Activated CD4-positive, alpha-beta T cell treated with anti-CD3 and anti-CD28 coated beads, Interleukin-2, amount 50 U/mL, for 48 hours (primary cell): ENCODE measurements at places on chromosomes 1 and 21.

- no peak for DNase-seq
These were observed 50.9 kb downstream of the EVA1C start for GRCh38 chr21:32463367-32463766.

GRCh38 chr1:176950736-176951324, 213.7 kb downstream of the ASTN1 start:
- no peak for DNase-seq

GRCh38 chr21:24941316-24942185, 665.7 kb downstream of the MRPL39 start:
- no peak for DNase-seq

DNA sequence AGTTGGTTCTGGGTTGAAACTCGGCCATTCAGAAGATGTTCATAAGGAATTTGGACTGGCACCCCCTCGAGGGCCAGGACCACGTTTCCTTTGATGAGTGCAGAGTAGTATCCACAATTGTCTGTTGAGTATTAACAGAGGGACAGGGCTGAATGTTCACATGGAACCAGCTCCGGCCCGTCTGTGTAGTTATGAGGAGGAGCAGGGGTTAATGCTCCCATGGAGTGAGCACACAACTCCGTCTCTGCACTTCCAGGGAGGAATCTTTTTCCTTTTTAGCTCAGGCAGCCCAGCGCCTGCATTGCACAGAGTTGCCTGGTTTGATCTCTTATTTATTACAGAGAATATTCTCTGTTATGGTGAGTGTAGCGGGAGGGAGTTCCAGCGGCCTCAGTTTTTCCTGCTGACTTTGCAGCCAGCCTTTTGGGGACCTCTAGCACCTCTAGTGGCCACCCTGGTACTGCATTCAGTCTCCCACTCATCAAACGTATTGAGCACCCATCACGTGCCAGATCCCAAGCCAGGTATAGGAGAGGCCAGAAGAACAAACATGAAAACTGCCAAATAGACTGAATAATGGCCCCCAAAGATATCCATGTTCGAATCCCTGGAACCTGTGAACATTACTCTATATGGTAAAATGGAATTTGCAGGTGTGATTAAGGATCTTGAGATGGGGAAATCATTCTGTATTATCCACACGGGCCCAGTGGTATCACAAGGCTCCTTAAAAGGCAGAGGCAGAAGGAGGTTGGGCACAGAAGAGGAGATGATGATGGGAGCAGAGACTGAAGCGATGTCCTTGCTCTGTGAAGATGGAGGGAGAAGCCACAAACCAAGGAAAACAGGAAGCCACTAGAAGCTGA, 167.7 kb upstream of the CSF3R start:
- peak; percentile 81 for DNase-seq
